ENCODE measurements at places on chromosomes 6 and 20.

DNA sequence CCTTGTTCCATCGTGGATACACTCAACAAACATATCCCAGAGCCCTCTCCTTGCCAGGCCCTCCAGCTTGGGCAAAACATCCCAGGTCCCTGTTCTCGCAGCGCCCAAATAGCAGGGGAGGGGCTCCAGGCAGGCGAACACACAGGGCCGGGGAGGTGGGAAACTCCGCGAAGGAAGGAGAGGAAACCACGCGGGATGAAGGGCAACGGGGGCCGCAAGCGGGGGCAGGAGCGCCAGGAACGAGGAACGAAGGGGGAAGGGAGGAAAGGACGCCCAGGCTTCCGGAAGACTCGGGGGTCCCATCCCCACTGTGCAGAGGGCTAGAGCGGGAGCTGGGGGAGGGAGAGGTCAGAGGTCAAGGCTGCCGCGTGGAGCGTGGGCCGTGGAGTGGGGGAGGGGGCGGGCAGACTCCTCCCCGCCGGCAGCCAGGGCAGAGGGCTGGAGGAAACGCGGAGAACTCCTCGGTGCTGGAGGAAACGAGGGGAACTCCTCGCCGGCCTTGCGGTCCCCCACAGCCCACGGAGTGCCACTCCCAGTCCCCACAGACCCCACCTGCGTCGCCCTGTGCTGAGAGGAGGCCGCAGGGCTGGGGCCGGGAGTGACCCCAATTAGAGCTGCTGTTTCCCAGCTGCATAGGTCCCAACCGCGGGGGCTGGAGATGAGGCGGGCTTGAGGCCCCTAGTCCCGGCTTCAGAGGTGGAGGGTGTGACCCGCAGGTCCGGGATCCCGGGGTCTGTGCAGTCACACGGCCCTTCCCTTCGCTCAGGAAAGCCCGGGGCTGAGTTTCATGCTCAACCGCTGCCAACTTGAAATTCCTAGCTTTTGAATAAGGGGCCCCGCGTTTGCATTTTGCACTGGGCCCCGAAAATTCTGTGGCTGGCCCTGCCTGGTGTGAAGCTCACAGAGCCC lies 1.2 kb upstream of the RBM38 start:
- peak; percentile 68 for DNase-seq

GRCh38 chr6:136216503-136217401 lies 33.4 kb downstream of the MTFR2 start:
- no peak for DNase-seq

DNA sequence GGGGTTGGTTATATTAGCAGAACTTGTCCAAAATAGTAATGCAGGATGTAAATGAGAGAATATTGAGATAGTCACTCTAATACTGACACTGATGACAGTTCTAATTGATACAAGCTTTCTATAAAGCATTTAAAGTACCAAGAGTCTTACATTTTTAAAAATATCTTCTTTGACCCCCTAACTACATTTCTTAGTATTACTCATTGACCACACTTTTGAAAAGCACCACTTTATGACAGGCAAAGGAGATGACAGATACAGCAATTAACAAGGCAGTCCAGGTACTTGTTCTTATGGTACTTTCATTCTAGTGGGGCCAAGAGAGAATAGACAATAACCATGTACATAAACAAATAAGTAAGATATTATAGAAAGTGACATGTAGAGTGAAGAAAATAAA lies 139.4 kb upstream of the EYA4 start:
- DNase-seq, result no peak

DNA sequence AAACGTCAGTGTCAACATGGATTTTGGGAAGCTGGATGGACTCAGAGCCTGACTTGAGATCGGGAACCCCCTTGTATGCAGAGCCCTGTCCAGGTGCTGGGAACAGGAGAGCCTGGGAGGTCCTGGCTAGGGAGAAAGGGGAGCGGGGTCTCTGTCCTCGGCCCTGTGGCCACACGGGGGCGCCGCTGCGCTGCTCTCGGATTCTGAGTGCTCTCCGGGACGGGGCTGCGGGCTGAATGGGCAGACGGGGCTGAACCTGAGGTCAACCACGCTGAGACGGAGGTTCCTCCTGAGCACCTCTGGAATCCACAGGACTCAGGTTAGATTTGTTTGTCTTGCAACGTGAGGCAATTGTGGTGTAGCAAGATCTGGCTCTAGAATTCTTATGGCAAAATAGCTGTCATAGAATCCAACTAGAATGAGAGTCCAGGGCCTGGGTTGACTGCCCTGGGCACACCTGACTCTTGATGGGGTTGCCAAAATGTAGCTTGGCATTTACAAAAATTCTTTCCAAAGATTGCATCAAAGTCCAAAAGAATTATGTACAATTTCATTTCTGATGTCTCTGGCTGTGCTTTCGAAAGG lies 20.6 kb upstream of the HLA-F start:
- peak; percentile 81 for DNase-seq

GRCh38 chr6:37511910-37512399 lies 12.3 kb upstream of the CCDC167 start:
- DNase-seq, result no peak

DNA sequence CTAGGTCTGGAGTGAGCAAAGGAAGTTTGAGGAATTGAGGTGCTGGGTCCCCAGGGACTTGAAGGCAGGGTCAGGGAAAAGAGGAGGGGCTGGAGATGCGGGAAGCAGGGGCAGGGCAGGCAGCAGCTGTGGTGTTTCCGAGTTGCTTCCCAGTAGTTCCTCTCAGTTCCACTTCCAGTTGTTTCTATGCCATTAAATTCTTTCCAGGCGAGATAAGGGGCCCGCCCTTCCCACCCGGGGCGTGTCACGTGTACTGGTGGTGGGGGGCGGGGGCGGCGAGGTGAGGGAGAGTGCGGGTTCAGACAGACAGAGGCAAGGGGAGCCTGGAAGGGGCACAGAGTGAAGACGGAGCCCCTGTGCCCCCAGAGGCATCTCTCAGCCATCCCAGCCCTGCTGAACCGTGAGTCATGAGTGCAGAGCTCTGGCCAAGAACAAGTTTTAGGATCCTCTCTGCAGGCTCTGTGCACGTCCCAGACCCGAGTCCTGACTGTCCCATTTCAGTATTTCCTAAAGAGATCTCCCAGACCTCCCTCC lies 977 bp downstream of the TNXB start:
- no peak for DNase-seq

- no peak for DNase-seq
Measured at GRCh38 chr20:17836303-17836861, 132.2 kb downstream of the SNX5 start.

DNA sequence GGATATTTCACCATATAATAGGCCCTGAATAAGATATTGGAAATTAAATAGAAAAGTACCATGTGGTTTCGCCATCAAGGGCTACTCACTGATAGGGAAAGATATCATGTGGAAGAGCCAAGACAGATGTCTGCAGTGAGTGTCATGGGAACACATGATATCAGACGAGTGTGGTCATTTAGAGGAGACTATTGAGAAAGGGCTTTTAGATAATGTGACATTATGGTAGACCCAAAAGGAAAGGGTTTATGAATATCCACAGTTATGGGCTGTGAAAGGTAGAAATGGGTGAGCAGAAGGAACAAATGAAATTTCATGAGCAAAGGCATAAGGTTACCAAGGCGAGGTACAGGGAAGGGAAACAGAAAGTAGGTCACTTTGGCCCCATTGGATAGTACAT lies 182.3 kb upstream of the PRSS16 start:
- no peak for DNase-seq

DNA sequence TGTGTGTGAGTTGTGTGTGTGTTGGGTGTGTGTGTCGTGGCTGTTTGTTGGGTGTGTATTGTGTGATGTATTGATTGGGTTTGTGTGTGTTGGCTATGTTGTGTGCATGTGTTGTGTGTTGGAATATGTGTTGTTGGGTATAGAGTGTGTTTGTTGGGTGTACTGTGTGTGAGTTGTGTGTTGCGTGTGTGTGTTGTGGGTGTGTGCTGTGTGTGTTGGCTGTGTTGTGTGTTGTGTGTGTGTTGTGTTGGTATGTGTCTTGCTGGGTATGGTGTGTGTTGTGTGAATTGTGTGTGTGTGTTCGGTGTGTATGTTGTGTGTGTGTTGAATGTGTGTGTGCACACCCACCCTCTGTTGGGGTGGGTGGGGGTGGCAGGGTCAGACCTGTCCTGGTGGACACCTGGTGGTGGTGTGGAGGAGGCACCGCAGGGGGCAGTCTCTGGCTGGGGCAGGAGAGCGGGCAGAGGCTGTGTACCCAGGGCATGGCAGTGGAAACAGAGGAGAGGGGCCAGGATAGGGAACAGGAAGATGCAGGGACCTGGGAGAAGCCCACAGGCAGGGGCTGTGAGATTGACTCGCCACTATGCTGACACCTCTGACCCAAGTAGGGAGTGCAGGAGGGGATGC lies 25.5 kb upstream of the PXDC1 start:
- no peak for DNase-seq

DNA sequence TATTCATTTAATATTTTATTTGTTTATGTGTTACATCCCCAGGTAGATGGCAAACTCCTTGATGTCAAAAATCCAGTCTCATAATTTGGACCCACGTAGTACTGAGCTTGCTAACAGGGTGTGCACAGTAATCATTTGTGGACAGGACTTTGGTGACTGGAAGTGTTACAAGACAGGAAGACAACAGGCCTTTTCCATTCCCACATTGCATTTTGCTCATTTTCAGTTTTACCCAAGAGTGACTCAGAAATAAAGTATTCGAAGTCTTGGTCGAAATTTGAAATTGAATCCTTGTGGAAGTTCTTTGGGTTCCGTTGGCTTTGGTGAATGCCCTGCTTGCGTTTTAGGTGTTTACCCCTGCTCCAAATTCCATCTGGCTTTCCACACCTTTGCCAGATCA lies 63.0 kb upstream of the THBS2 start:
- no peak for DNase-seq

GRCh38 chr6:142761756-142762155 lies 183.2 kb downstream of the HIVEP2 start:
- no peak for DNase-seq

GRCh38 chr6:160224639-160225237 lies 33.9 kb downstream of the SLC22A2 start:
- DNase-seq, result no peak

DNA sequence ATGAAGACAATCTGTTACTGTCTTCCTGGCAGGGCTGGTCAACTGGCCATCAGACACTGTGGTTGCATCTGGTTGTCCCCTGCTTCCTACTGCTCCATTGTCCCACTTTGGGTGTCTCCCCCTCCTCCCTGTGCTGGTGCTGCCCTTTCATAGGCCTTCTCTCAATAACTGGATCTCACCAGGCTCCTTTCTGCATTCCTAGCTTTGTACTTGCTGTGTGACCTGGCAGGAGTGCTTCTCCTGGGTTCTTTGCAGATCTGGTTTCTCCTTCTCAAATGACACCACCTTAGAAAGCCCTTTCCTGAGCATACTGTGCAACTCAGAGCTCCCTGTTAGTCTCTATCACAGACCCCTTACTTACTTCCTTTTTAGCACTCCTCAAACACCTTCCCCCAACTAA lies 223.0 kb downstream of the BCKDHB start:
- DNase-seq, result no peak

- DNase-seq, result no peak
Measured at GRCh38 chr20:32780749-32781655, 18.8 kb downstream of the DNMT3B start.

GRCh38 chr6:33276864-33277662 lies at the start of gene B3GALT4:
B3GALT4 (plus strand) TSS chr6:33277123; CDS start chr6:33277420, 297 bp downstream.
- DNase-seq, result peak; percentile 89

GRCh38 chr6:168695701-168696100 lies 254.7 kb downstream of the SMOC2 start:
- no peak for DNase-seq

- DNase-seq, result no peak
Measured at GRCh38 chr6:11064836-11065235, 20.7 kb upstream of the ELOVL2 start.

DNA sequence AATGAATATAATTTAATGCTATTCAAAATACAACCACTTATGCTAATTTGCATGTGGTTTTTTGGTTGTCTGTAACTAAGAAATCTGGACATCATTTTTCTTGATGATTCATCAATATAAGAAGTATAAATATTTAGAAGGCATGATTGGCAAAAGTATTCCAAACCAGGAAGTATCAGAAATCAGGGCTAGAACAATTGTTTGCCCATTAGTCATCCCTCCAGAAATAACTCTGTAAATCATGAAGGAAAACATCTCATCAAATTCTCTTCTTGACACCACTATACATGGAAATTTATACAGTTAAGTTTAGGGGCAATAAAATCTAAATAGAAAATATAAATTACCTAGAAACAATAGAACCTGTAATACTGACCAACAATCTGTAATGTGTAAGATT lies 554.7 kb upstream of the HS3ST5 start:
- no peak for DNase-seq

- no peak for DNase-seq
Measured at GRCh38 chr6:82045965-82046756, 201.4 kb downstream of the IBTK start.

DNA sequence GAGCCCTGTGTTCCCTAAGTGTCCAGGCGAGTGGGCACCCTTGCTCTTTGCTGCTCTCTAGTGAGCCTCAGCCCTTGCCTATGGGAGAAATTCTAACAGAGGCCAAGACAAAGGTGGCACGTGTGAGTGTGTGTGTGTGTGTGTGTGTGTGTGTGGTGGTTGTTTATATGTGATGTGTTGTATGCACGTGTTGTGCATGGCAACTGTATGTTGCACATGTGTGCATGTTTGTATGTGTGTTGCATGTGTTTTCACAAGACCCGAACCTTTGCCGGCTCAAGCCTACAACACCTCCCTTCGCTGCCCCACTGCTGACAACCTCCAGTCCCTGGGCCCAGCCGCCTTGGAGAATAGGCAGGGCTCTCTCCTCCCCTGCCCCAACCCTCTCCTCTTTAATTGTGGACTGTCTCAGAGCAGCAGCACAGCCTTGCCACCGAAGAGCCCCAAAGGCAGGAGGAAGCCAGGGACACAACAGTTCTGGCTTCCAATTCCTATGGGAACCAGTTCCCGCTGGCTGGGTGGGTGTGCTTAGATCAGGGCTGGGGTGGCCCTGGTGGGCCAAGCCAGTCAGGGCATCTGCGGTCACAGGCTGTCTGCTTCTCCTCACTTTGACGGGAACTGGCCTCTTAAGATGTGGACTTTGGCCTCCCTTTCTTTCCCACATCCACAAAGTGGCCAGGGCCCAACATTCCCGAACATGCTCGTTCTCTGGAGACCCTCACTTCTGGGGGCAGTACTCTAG lies 2.7 kb downstream of the KCNK16 start:
- DNase-seq, result no peak

GRCh38 chr6:25009393-25009710 lies 73.6 kb upstream of the RIPOR2 start:
- DNase-seq, result no peak

- peak; percentile 47 for DNase-seq
Measured at GRCh38 chr20:408843-409696, 971 bp downstream of the RBCK1 start.

DNA sequence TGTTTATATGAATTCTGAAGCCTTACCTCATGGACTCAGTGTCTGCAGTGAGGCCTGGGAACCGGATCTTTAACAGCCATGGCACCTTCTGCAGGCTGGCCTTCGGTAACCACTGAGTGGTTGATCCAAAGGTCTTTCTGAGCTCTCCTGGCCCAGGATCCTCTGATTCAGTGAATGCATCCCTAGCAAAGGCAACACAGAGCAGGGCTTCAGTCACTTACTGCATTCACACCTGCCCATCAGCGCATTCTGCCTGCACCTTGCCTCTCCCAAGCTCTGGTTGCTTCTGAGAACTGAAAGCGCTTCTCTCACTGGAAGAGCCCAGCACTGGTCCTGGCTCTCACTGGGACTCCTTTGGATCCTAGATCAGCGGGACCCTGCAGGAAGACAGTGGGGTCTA lies 8.4 kb upstream of the CST9 start:
- no peak for DNase-seq

GRCh38 chr6:82467338-82467737 lies 103.7 kb downstream of the TPBG start:
- no peak for DNase-seq

Measured in activated CD4-positive, alpha-beta T cell treated with anti-CD3 and anti-CD28 coated beads, Interleukin-2, Interleukin-6, amounts not matched to agents 100 ng/mL and 50 ng/mL, durations not matched to agents 16 hours and 8 hours (primary cell).